ENCODE measurements at places on chromosomes 2 and 18.

GRCh38 chr2:200258081-200258480, 48.4 kb upstream of the SPATS2L start:
- DNase-seq = no peak

DNA sequence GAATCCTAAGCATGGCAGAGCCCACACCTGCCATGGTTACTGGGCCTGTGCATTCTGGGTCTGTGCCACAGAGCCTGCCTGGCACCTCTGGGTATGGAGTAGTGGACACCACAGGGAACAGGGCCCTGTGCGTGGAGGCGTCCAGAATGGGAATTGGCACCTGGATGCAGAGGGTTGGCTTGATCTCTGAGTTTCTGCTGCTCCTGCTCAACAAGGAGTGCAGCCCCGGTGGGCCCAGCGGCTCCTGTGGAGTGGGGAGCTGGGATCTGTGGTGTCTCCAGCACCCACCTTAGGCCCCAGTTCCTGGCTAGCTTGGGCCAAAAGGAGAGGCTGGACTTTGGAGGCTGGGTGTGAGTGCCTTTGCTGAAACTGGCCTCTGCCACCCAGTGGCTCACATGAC, 7.9 kb upstream of the ANKRD62 start:
- DNase-seq = no peak

DNA sequence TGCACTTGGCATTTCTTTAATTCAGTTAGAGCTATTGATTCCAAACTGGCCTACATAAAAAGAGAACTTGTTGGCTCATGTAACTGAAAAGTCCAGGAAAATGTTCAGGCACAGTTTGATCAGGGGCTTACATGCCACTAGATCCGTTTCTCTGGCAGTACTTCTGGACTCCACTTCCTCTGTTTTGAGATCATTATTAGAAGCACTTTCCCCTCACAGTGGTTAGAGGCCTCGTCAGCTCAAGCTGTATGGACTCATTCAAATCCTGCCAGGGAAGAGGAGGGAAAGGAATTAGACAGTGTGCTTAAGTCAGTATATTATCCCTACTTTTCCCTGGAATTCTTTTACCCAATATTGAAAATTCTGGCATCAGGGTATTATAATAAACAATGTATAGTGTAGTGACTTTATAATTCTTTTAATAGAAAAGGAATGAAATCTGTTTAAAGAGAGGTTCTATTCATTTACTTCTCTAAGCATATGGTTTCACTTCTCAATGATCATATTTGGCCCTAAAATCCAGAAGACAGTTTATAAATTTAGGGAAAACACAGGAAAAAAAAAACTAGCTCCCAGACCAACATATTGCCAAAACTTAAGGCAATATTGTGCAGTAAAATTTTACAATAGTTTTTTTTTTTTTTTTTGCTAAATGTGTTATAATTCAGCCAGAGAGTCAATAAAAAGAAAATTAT, 92.0 kb downstream of the ARMC9 start:
- no peak for DNase-seq

GRCh38 chr2:54295911-54296310, 39.9 kb upstream of the TSPYL6 start:
- no peak for DNase-seq

DNA sequence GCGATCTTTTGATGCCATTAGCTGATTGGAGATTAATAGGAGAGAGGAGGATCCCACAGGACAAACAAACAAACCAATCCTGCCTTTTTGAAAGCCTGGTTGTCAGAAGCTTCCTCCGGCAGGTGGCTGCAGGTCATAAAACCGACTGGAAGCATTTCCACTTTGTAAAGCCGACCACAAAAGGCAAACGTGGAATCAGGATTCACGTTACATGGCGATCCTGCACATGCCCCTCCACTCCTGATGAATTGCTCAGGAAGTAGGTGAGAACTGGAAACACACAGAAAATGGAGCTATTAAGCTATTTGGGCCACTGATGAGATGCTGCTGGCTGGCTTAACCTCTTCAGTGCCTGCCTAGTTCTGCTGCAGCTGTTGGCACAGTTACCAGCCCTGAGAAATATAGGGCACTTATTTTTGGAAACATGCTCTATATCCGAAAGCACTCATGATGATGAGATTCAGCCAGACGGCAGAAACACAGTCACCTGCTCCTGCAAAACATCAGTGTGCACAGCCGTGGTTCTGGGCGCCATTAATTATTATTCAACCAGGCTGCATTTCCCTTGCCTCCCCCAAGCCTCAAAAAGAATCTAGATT, 110.3 kb upstream of the ST6GAL2 start:
- DNase-seq = no peak

DNA sequence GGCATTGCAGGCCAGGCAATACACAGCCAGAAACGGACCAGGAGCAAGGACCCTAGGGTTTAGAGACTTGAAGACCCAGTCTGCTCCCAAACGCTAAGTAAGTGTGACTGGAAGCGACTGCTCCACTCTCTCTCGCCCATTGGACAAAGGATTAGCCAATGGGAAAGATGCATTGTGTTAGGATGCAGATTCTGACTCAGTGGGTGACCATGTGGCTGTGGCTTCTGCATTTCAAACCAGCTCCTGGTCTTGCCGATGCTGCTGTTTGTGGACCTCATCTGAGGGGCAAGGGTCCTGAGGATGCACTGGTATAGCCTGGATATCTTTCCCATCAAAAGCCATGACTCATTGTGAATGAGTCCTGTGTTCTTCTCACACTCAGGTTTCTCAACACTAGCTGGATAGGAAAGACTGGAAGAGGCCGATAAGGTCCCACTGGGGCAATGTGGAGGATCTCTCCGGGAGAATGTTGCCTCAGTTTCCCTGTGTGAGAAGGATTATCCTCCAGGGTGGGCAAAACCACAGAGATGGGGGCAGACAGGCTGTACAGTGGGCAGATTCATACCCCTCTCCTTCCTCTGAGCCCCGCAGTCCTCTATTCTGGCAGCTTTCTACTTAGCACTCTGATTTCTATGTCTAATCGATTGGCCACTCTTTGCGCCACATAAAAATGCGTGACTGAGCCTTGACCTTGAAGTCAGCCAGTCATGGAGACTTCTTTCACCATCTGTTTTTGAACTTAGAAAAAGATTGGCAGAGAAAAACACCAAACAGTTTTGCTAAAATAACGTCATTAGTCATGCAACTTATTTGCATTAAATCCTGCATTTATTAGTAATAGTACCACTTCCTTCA, 257.1 kb downstream of the PRKCE start:
- DNase-seq = no peak

DNA sequence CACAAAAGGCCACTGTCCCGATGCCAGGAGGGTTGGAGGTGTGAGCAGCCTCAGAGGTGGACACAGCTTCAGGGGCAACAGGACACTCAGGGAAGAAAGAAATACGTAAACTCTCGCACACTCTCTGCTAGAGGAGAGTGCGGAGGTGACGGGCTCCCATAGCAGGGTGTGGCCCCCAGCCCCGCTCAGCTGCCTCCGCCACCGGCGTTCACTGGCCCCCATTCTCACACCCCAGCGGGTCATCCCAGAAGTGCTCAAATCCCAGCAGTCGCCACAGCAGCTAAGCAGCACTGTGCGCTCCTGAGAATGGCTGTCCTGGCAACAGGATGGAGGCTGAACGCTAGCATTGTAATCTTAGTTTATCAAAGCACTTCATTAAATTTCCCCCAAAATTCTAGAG, 315.6 kb upstream of the SALL3 start:
- DNase-seq = no peak

- DNase-seq = no peak
Observed at GRCh38 chr18:11844436-11844835, 6.8 kb upstream of the CHMP1B start.

DNA sequence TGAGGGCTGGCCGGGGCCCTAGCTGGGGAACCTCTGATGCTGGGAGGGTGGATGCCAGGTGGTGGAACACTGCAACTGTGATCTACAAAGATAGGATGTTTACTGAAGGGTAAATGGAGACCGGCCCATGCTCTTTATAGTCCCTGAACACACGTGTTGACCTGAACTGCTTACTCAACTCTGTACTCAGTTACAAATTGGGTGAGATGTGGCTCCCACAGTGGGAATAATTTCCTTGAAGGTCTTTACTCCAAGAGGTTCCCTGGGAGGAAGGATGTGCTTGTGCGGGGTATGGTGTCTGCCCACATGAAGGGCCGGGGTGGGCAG, 254.1 kb downstream of the PRKCE start:
- DNase-seq = no peak

GRCh38 chr2:239593455-239593854, 192.6 kb upstream of the HDAC4 start:
- DNase-seq = no peak

DNA sequence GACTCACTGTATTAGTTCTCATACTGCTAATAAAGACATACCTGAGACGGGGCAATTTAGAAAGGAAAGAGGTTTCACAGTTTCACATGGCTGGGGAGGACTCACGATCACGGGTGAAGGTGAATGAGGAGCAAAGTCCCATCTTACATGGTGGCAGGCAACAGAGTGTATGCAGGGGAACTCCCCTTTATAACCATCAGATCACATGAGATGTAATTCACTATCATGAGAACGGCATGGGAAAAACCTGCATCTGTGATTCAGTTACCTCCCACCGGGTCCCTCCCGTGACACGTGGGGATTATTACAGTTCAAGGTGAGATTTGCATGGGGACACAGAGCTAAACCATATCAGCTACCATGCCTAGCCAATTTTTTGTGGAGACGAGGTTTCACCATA, 168.2 kb downstream of the NEDD4L start:
- DNase-seq = no peak

DNA sequence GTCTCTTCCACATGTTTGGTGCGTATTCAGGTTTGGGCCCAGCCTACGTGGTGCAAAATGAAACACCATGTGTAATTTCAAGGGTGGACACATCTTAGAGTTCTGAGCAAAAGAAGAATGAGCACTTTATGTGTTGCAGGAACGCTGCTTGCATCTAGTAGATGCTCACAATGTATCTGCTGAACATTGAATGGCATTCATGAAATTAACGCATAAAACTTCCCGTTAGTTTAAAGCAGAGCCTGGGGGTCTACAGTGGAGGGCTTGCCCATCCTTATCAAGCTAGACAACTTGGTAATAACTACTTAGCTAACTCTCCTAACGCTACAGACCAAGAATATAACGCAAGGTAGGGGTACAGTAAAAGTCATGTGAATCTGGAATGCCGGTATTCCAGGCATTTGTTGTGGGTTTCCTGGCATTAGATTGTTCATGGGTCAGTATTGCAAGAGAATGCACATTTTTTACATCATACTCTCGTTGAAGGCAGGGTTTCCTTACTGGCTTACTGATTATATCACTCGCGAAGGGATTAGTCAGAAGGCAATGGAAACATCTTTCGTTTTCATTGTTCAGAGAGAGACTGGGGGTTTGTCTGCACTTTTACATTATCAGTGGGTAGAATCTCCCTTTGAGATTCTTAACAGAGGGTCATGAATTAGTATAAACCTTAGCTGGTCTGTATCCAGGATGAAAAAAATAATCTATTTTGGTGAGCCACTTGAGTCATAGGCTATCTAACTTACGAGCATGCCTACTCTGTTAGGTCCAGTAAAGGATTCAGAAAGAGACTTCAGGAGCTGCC, 229.5 kb upstream of the EPAS1 start:
- DNase-seq = no peak

GRCh38 chr2:48693066-48693465, 62.5 kb downstream of the LHCGR start:
- DNase-seq = no peak

DNA sequence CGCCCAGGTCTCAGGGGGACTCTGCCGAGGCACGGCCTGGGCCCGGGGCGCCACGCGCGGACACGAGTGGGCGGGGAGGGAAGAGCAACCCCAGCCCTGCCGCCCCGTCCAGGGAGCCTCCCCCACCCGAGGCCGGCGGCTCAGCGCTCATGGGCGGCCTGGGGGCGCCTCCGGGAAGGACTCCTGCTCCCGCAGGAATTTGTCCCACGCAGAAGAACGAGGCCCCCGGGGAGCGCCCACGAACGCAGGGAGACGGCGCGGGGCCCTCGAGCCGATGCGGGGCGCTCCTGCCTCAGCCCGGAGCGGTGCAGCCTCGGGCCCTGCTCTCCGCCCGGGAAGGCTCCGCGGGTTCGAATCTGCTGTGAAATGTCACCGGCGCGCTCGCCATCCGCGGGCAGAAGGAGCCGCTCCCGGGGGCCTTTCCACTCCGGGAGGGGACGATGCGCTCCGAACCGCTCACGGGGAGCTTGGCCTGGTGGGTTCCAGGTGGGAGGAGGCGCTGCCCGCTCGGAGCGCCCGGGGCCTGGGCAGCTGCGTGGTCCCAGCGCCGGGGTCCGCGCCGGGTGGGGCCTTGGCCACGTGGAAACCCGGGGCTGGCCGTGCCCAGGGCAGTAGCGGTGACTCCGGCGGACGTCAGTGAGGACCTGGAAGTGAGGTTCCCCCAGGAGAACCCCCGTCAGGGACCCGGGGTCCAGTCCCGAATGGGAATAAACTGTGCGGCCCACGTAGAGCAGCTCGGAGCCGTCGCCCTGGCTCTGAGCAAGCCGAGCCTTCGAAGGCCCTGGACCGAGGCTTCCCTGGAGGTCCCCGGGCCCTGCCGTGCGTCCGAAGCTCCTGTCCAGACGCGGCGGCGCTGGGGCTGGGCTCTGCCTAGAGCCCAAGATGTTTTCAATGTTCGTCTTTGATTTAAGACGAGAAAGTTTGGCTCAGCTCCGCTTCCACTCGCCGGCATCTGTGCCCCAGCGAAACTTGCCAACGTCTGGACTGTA, 41.4 kb upstream of the CTDP1 start:
- DNase-seq = no peak

DNA sequence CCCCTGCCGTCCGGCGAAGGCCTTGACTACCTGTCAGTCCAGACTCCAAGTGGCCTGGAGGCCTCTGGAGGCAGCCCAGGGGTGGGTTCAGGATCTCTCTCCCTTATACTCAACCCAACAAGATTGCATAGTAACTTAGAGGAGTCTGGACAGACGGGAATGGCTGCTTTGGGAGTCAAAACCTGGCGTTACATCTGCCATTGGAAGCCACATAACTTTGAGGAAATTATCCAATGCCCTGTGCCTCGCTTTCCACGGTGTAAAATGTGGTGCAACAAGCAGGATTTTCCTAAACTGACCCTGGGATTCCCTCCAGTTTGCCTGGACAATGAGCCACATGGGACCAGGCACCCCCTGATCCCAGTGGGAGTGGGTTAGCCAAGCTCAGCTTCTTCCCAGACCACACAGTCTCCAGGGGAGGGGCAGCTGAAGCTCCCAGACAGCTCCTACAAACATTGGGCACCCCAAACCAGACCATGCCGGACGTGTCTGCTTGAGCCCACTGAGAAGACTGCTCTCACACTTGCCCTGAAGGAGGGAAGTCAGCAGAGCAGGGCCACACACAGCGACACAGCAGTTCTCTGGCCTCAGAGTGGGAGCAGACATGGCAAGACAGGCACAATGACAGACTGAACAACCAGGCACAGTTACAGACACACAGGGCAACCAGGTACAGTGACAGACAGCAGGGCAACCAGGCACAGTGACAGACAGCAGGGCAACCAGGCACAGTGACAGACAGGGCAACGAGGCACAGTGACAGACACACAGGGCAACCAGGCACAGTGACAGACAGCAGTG, 65.6 kb upstream of the RAB6C start:
- no peak for DNase-seq
